Dermis blood vessel endothelial cell (primary cell): ENCODE measurements at places on chromosomes 5 and 9. TPM values are rescaled to one million over a fixed set of nuclear protein-coding genes. Genes with fewer than 3 reads are reported as not detected.

- no peak for DNase-seq
These were observed 258.5 kb downstream of the GABRB2 start for GRCh38 chr5:161288071-161288470.

DNA sequence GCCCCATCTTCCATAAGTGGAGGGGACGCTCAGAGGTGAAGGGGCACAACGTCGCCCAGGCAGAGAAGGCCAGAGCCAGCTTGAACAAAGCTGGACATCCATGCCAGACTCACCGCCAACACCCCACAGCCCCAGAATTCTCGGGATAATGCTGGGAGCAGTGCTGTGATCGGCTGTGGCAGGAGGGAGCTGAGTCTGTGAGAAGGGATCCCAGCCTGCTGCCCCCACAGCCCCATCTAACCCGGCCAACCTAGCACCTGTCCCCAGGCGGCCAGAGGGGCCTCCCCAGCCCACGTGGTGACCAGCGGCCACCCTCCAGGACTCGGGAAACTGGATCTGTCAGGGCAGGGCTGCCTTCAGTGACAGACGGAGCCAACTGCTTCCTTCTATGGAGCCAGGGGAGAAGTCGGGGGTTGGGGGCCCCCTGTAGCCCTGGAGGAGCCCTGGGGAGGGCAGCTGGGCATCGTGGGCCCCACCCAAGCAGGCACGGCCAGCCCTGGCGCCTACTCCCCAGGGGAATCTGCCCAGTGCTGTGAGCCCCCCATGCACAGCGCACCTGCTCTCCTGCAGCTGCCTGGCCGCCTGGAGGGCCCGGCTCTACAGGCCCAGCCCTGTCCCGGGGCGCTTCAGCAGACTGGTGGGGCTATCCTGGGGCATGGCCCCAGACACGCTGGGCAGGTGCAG lies 6.0 kb downstream of the BRD3 start:
- DNase-seq, result no peak

DNA sequence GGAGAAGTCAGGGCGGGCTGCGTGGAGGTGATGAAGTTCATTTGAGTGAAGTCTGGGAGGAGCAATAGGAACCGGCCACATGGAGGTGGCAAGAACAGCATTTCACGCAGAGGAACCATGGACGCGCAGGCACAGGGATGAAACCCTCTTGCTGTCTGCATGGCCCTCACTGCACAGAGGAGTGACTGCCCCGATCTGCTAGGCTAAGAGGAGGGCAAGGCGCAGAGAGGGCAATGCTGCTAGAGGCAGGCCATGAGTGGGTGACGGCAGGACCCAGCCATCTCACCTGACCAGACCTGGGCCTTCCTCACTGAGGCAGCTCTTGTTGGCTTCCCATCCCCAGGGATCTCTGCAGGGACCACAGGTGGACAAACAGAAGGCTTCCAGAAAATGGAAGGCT lies 90.3 kb downstream of the BARX1 start:
- no peak for DNase-seq

The TNIP1 gene
- 104 and 148 TPM in 2 replicates for total RNA-seq

DNA sequence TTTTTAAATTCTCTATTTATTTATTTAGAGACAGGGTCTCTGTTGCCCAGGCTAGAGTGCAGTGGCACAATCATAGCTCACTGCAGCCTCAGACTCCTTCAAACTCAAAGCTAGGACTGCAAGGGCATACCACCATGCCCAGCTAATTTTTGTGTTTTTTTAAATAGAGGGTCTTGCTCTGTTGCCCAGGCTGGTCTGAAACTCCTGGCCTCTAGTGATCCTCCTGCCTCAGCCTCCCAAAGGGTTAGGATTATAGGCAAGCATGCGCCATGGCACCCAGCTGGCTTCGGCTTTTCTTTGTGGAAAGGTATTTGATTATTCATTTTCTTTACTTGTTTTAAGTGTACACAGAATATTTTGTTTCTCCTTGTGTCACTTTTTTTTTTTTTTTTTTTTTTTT lies 5.2 kb downstream of the ZNF346 start:
- no peak for DNase-seq

- DNase-seq, result no peak
These were observed 86.6 kb downstream of the MAMDC2 start for GRCh38 chr9:70130266-70130665.

DNA sequence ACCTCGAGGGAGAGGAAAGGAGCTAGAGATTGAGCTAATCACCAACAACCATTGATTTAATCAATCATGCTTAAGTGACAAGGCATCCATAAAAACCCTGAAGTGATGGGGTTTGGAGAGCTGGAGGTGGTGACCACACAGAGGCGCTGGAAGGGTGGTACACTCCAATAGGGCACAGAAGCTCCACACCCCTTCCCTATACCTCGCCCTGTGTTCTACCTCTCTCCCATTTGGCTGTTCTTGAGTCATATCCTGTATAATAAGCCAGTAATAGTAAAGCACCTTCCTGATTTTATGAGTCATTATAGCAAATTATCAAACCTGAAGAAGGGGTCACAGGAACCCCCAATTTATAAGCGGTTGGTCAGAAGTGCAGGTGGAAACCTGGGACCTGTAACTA lies 18.3 kb downstream of the ACTL7B start:
- peak; percentile 11 for DNase-seq

DNA sequence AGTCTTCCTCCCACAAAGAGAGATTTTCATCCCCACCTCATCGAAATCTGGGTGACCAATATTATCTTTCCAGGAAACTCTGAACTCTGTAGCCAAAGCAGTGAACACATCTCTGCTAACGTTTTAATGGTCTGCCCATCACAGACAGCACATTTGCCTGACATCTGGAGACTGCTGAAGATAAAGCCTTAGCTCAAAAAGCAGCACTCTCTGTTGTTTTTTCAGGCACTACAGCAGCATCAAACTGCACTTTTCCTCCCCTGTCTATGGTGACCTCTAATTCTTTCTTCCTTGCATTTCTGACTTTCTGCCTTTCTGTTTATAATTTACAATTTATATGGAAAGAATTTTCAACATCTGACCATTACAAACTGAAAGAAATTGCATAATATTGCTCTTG lies 66.8 kb downstream of the RAB3C start:
- DNase-seq, result no peak

GRCh38 chr9:87167161-87167560 lies 219.9 kb upstream of the GAS1 start:
- no peak for DNase-seq

GRCh38 chr9:128323212-128323730 lies 632 bp downstream of the COQ4 start:
- peak; percentile 41 for DNase-seq

DNA sequence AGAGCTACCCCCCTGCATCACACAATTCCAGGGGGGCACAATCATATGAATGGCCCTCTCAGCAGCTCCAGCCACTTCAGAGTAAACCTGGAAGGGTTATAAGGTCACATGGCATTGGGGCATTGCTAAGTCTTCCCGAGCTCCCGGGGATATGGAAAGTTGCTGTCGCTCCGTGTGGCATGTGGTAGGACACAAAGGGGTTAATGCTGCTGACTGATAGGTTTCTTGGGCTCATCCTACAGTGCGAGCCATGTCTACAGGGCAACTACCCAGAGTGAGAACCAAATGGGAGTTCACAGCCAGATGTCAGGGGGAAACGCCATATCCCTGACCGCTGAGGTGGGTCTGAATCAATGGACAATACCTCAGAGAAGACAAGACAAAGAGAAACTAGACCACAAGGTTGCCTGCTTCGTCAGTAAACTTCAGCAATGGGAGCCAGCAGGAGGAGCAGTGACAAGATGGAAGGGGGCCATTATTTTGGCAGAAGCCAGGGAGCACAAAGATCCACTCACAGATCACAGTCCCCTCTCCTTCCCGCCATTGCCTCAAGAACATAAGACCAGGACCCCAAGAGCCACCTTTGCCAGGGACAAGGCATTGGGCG lies 52.4 kb upstream of the SHISAL2B start:
- peak; percentile 1 for DNase-seq

- DNase-seq, result peak; percentile 22
These were observed 59.0 kb downstream of the NACC2 start for GRCh38 chr9:136036050-136036449.

DNA sequence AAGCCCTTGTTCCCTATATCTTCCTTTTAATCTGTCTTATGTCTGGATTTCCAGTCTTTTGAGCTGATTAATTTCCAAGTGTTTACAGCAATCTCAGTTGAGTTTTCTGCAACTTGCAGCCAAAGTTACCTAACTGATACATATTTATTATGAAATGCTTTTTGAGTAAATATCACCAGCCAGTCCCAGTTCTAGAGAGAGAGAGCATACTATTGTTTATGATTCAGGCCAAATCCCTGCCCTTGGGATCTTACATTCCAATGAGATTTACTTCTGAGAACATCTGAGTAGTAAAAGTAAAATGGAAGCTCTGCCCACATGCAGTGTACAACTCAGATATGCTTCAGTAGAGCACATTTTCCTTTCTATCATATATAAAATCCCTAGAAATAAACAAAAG lies 661.7 kb downstream of the KCTD16 start:
- no peak for DNase-seq

GRCh38 chr9:12874395-12874794 lies 99.6 kb downstream of the LURAP1L start:
- no peak for DNase-seq

The TSSK1B gene
- total RNA-seq, result not detected in 2 replicates

The CETN3 gene
- 10.6 and 15.3 TPM in 2 replicates for total RNA-seq

DNA sequence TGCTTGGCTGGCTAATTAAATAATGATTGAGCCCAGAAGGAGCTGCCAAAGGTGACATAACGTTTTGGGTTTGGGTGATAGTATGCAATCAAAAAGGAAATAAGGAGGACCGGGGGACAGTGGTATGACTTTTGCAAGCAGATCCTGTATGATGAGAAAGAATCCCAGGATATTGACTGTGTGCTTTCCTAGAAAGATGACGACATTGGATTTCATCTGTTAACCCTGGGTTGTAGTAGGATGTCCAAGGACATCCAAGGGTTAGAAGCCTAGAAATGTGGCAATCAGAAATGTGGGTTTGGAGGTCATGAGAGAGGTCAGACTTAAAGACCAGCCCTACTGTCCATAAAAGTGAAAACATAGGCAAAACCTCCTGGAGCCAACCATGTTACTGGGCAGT lies 50.3 kb upstream of the HMHB1 start:
- DNase-seq, result no peak

DNA sequence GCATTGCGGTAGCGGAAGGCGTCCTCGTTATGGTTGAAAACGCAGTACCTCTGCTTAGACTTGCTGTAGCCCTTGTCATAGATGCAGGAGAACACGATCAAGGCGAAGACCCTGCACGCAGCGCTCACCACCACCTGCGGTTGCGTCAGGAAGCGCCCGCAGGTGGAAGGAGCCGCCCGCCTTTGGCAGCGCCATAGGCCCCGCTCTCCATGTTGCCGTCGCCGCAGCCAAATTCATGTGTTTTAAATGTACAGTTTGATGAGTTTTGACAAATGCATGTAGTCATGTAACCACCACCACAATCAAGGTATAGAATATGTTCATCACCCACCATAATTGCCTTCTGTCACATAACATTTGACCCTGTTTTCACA lies 84.9 kb upstream of the CEP78 start:
- DNase-seq, result no peak

DNA sequence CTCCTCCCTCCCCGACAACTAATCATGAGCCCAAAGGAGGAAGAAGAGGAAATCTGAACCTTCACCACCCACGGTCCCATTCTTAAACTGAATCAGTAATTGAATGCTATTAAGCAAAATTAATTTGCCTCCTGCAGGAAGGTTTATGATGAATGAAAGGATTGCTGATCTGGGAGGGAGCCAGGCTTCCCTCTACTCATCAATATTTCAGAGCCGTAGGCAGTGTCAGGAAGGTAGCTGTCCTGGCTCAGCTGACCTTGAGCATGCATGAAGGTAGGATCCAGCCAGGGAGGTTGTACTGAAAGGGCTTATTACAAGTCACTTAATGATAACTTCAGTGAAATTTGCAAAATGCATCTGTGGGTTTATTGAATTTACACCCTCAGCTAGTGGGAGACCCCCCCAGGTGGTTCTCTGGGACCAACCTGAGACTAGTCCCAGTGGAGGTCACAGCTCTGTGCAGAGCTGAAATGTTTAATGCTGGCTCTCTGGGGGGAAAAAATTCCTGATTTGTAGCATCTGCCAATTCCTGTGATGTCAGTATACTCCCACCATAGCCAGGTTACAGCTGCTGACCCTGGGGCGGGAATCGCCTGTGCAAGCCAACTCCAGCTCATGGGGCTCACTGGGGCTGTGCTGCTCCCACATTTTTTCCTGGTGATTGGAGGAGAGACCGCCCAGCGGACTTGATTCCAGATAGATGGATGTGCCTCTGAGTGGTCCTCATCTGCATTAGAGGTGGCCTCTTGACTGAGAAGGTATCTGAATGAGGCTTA lies 47.9 kb upstream of the NCS1 start:
- DNase-seq, result no peak

DNA sequence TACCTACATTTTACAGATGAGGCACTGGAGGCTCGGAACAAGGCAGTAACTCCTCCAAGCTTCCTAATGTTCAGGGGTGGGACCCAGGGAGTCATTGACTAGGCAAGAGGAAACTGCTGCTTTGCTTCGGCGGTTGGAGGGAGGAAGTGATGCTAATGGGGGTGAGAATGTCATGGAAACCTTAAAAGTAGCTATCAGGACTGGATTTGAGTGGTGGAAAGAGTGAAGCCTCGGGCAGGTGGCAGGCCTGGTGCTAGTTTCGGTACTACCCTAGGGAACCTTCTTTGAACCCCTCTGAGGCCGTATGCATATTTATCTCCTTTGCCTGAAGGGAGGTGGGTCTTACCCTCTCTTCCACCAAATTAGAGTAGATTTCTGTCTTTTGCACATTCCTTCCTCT lies 1.6 kb downstream of the BSPRY start:
- peak; percentile 11 for DNase-seq

GRCh38 chr5:89932771-89933181 lies 476.8 kb downstream of the CETN3 start:
- peak; percentile 73 for DNase-seq

DNA sequence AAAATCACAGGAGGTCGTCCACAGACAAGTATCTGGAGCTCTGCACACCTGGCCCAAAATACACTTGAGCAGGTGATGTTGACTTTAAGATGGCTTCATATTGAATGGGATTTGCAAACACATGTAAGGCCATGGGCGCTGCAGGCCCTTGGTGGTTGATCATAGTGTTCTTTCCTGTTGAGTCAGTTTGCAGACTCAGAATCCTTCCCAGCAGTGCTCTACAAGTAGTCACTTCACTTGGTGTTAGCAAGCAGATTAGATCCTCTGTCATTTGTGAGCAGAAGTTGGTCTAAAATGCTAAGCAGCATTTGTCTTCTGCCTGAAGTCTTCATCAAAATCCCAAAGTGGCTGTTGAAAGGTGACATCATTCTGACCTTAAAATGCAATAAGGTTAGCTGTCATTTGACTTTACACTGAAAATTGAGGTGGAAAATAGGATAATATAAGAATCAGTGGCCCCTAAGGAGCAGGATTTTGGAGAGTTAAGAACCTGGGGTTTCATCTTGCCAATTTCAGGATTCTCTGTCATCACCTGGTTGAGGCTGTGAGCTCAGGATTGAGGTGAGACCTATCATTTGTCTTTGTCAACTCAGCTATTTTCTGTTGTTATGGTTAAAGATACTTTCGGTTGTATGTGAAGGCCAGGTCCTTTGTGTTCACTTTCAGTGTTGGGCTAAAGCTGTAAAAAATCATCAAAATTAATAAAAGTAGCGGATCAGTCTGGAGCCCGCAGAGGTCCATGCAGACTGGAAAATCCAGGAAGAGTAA lies 114.5 kb downstream of the LRRC70 start:
- no peak for DNase-seq
